ENCODE measurements at places on chromosomes 1 and 21.
A peak's percentile ranks its signal among the peaks of the same experiment; 100 is the strongest.

DNA sequence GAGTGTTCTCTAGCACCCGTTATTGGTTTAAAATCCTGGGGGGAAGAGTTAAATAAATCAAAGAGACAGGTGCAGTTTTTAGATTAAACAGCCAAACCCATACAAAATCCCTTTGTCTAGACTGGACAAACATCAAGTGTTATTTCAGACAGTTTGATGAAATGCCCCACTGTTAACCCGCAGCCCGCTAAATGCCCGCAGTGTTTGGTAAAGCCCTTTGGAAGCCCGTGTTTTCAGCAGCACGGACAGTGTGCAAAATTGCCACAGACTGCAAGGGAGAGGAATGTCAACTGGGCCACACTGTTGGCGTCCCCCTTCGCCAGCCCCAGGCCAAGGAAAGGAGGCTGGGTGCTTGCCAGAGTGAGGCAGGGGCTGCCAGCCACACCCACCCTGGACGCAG, 26.6 kb downstream of the AJAP1 start:
- no peak for DNase-seq

DNA sequence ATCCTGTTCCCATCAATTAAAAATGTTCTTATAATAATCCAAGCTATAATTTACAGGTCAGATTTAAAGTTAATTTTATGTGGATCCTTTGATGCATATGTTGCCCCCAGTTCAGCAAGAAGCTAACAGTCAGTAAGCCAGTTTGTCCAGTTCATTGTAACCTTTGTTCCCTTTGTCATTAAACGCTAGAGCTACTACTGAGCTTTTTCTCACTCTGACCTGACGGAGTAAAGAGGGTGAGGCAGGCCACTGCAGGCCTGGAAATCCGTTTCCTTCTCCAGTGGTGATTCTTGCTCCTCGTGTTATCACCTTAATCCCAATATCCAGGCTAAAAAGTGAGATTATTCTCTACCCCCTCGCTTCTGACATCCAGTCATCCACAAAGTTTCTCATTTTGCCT, 10.2 kb downstream of the YBX1 start:
- no peak for DNase-seq

DNA sequence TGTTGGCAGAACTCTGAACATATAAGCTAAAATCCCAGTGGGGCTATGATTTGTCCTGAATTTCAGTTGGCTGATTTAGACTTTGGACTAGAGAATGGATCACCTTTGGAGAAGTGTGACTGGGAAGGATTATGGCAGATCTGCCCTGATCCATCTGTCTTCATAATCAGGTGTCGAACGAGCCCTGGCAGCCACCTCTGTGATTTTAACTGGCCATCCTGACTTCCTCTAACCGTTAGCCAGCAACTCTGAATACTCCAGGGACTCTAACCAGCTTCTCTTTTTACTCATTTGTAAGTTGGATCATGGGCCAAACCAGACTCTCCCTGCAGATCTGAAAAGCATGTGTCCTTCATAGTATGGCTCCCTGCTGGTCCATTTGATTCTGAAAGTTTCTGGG, 32.0 kb downstream of the ACTN2 start:
- DNase-seq = no peak

DNA sequence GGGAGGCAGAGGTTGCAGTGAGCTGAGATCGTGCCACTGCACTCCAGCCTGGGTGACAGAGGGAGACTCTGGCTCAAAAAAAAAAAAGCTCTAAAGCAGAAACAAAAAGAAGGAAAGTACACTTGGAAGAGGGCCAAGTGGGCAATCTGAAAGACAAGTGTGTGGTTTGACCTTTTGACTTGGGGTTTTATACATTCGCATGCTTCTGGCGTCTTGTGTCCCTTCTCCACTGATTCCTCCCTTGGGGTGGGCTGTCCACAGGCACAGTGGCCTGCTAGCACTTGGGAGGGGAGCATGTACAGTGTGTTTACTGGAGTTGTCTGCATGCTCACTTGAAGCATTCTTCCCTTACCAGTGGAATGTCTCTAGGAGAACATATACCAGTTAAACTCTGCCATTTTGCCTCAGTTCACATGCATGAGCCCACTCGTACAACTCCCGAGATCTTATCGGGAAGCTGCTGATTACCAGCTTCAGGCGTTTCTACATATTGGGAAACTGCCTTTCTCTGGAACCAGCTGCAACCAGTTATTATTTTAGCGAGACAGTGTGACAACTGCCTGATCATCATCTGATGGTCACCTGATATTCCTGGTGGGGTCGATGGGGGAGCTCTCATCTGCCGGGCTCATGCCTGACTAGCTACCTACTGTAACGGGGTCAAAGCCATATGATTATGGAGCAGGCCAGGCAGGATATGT, 113.5 kb upstream of the ZNF678 start:
- no peak for DNase-seq

DNA sequence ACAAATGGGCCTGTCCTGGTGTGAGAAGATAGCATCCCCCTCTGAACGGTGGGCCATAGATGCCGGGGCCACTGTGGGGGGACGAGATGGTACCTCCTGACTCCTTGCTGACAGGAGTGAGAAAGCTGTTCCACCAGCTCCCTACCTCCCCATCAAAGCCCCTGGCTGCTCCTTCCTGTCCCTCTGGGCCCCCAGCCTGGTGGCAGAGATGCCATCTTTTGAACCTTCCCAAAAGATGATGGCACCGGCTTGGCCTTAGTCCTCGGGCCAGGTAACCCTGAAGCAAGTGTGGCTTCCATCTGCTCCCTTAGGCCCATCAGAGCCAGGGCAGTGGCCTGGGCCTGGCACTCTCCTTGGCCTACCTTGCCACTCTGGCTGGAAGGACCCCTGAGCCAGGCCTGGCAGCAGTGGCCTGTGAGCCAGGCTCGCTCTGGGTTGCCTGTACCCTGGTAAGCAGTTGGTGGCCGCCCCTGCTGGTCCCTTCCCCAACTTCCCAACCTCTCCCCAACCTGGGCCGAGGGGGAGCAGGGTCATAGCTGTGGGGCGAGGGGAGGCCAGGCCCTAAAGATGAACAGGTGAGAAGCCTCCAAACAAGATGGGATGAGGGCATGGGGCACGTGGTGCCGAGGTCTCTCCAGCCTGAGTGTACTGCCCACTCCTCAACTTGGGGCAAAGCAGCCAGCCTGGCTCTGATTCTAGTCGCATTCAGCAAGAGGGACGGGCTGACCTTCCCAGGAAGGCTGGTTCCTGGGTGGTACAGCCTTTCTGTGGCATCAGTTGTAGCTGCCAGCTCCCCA, 34.7 kb downstream of the ZBTB17 start:
- peak; percentile 22 for DNase-seq

DNA sequence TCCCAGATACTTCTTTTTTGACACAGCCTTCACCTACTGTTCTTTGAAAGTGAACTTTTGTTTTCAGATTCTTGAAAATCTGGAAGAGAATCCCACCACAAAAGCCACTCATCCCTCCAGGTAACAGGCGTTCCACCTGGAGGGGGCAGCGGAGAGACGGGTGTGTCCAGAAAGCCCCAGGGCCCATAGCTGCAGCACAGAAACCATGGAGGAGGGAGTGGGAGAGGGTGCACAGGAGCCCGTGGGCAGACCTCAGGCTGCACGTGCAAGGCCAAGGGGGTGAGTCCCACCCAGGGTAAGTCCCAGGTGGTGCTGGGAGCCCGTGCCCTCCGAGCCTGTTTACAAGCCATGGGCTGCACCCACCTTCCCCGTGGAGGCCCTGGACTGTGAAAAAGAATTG, 86.5 kb downstream of the PSMG1 start:
- DNase-seq = no peak

GRCh38 chr21:42443181-42443785, 39.6 kb downstream of the UBASH3A start:
- no peak for DNase-seq

GRCh38 chr1:205666372-205667166, 13.7 kb downstream of the SLC45A3 start:
- DNase-seq = no peak

DNA sequence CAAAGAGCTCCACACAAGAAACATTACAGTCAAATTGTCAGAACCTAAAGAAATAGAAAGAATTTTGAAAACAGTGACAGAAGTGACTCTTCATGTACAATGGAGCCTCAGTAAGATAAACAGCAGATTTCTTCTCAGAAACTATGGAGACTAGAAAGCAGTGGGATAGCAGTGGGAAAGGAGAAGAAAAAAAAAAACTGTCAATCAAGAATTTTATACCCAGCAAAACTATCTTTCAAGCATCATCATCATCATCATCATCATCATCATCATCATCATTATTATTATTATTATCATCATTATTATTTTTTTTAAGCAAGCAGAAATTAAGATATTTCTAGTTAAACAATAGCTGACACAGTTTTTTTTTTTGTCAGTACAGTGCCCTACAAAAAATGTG, 24.2 kb downstream of the CEP170 start:
- no peak for DNase-seq

DNA sequence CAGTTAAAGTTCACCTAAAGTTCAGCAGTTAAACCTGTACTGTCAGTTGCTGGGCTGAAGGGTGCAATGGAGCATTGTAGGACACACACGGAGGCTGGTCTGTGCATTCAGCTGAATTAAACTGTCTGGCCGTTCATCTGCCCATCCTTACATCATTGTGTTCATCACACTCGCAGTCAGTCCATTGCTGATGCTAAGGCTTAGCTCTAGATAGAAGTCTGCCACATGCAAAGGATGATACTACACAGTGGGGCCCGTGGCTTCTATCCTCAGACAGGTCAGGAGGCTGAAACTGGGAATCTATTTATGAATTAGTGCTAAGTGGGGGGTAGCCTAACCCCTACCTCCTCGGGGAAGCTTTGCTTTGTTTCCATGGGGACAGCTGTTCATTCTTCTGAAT, 60.4 kb downstream of the CNIH3 start:
- no peak for DNase-seq

GRCh38 chr1:95742591-95743089, 508.6 kb downstream of the RWDD3 start:
- peak; percentile 63 for DNase-seq

- DNase-seq = no peak
Measured at GRCh38 chr1:53350853-53351767, 23.2 kb upstream of the LRP8 start.

- DNase-seq = no peak
Measured at GRCh38 chr1:8560035-8560434, 242.1 kb downstream of the SLC45A1 start.

DNA sequence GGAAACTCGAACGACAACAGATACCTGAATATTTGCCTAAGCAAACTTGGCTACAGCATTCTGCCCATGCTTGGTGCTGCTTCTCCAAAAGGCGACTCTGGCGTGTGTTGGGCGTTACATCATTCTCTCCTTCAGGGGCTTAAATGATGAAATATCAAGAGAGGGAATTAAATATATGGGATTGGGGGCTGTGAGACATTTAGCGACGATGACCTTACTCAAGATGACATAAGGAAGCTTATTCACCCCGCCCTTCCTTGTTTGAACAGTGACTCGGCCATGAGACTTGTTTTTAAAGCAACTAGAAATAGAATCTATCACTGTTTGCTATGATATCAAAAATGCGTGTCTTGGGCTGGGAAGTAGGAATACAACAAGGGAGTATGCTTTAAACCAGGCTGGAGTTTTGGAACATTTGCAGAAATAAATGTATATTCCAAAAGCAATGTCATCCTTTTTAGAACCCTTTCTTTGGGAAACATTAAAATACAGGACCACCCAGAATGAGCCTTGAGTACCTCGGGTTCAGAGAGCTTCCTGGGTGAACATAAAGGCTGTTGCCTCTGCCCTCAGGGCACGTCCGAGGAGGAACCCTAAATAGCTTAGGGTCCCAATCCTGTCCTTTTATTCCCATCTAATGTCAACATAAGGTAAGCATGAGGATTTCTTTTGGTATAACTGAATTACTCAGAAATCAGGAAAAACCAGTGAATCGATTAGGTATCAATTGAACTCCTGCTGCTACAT, 123.3 kb upstream of the SLC45A1 start:
- DNase-seq = no peak

- no peak for DNase-seq
Measured at GRCh38 chr1:53195246-53196016, 1.2 kb upstream of the CPT2 start.

GRCh38 chr1:1858382-1859086, 32.4 kb downstream of the GNB1 start:
- peak; percentile 54 for DNase-seq

DNA sequence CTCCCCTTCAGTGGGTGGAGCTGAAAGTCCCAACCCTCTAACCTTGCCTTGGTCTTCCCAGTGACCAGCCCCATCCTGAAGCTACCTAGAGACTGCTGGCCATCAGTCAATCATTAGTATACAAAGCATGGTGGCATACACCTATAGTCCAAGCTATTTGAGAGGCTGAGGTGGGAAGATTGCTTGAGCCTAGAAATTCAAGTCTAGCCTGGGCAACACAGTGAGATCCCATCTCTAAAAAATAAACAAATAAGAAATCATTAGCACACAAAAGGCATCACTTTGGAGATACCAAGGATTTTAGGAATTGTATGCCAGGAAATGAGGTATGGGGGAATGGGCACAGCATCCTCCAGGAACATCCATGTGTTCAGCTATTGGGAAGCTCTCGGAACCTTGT, 4.4 kb upstream of the IFI6 start:
- no peak for DNase-seq

GRCh38 chr21:36027347-36027746, 33.0 kb downstream of the SETD4 start:
- no peak for DNase-seq

DNA sequence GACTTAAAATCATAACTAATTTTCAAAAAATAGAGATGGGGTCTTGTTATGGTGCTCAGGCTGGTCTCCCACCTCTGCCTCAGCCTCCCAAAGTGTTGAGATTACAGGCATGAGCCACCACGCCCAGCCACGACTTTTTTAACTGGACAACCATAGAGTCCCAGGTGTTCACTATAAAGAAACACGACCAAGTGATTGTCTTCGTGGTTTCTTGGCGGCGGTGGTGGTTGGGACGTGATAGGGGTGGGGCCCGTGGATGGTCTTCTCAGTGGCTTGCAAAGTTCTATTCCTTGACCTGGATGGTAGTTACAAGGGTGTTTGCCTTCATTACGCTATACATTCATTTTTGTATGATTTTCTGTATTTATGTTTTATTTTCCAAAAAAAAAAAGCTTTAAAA, 34.6 kb upstream of the COX20 start:
- no peak for DNase-seq

- DNase-seq = no peak
Measured at GRCh38 chr1:1895060-1895418, 4.2 kb upstream of the GNB1 start.

GRCh38 chr1:213719462-213719861, 268.3 kb upstream of the PROX1 start:
- DNase-seq = no peak

GRCh38 chr1:40895601-40896000, 33.4 kb upstream of the CITED4 start:
- no peak for DNase-seq

- no peak for DNase-seq
Measured at GRCh38 chr1:232596666-232597303, 33.1 kb downstream of the SIPA1L2 start.

- DNase-seq = no peak
Measured at GRCh38 chr1:221911714-221912113, 169.8 kb upstream of the DUSP10 start.

- DNase-seq = no peak
Measured at GRCh38 chr1:201560328-201561194, 21.6 kb downstream of the NAV1 start.

DNA sequence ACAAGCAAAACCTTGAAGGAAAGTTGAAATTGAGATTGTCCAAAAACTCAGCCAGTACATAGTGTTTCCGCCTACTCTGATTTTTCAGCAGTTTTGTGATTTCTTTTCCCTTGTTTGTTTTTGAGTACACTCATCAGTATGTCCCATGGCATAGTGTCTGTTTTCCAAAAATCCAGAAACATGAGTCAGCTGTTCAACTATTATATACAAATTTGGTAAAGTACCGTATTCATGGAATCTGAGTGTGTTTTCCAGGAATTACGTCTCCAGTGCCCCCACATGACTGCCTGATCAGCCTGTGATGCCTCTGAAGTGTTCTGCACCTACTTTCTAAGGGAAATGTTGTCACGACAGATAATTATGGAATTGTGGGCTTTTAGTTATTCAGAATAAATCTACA, 186.8 kb downstream of the LTN1 start:
- DNase-seq = no peak

All from ecto neural progenitor cell (in vitro differentiated cells).